Vagina (tissue), 2 donors: ENCODE measurements at places on chromosomes 11 and 22. TPM values are rescaled to one million over a fixed set of nuclear protein-coding genes. Genes with fewer than 3 reads are reported as not detected.

- H3K4me3 ChIP-seq: no peak overlapping the region
- DNase-seq: no peak
- no peaks in the 10 kb centered on the region for H3K36me3 ChIP-seq
These were observed 56.6 kb upstream of the WNT7B start for GRCh38 chr22:46033256-46034200.

DNA sequence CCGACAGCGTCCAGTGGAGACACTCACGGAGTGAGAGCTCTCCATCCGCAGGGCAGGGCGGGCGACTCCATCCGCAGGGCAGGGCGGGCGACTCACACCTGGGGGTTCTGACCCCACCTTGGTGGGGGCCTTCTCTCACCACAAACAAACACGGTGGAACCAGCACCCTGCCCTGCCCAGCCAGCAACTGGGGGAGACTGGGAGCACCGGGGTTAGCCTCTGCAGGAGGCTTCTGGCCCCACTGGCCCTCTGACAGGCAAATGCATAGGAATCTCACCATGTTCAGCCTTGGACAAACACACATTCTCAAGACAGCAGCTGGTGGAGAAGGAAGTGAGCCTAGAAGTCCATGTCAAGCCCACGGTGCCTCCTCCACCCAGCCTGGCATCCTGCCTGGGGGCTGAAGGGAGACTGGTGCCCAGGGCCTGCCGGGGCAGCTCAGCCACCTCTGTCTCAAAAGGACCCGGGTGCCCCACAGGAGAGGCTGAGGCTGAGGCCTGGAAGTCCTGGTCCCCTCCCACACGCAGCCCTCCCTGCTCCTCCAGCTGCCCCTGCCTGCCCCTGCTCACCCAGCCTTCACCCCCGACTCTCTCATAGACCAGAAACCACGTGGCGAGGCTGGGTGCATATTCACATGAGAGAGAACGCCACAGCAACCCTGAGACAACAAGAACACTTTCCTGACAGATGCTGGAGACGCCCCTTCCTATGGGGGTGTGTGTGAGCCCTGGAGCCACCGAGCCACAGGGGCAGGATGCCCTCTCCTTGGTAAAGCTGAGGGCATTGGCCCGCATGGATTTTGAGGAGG is 98.4 kb upstream of the B3GAT1 start:
- H3K36me3 ChIP-seq: no peaks in the 10 kb centered on the region
- no peak overlapping the region for H3K27ac ChIP-seq
- H3K27me3 ChIP-seq: no peaks in the 10 kb centered on the region

DNA sequence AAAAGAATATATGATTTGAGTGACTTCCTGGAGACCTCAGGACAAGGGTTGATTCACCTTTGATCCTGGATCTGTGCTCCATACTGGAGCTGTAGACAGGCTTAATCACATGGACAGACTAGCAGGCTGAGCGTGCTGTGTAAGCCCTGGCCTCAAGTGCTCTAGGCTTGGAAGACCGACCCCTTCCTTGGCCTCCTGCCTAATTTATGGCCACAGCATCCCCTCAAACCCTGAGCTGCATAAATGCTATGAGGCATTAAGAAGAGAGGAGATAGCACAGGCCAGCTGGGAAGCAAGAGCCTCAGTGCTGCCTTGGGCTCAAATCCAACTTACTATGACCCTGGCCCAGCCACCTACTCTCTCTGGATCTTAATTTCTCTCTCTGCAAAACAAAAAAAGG is 385.1 kb downstream of the BUD13 start:
- DNase-seq: no peak
- no peak overlapping the region for H3K27ac ChIP-seq
- no peaks in the 10 kb centered on the region for H3K36me3 ChIP-seq
- no peak overlapping the region for H3K4me3 ChIP-seq
- H3K4me1 ChIP-seq: no peaks in the 10 kb centered on the region

DNA sequence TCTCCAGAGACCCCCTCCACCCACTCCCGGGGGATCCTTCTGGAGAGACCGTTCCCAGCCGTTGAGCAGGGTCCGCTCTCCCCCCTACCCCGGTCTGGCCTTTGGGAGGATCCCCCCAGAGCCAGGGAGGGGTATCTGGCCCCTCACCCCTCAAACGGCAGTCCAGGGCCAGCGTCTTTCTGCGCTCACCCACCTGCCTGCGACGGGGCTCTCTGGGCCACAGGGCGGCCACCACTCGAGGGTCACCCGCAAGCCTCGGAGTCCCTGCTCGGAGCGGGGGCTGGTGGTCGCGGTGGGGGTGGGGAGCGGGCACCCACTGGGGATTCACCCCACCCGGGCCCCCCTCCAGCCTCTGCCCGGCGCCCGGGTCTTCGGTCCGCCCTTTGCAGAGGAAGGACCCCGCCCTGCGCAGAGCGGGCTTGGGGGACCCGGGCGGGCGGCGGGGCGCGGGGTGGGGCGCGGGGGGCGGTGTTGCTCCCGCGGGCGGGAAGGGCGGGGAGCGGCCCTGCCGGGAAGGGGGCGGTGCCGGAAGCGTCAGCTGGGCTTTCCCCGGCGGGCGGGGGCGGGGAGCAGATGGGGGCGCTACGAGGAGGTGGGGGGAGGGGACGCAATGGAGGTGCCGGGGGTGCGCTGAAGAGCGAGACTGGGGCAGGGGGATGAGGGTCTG is 16.6 kb downstream of the CRELD2 start:
- no peaks in the 10 kb centered on the region for H3K36me3 ChIP-seq
- H3K27ac ChIP-seq: peak overlapping the region; percentile 98
- no peak for DNase-seq
- H3K4me1 ChIP-seq: peaks cover 66% of the 10 kb centered on the region

RTL10 gene
- total RNA-seq: 21.4 TPM

DNA sequence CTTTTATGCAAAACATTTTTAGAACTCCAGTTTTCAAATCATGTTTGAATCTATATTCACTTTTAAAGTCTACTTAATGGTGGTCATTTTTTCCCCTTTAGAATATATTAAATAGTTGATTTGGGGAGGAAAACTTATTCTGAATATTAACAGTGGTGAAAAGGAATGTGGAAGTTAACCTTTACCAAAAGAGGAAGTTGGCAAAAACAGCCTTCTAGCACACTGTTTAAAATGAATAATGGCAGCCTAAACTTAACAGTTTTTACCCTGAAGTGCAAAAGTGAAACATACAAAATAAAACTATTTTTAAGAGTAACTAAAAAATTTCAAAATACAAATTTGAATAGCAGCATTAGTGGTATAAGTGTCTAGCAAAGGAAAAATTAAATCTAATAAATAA is 86.4 kb downstream of the GRK3 start:
- no peaks in the 10 kb centered on the region for H3K36me3 ChIP-seq
- H3K27me3 ChIP-seq: no peaks in the 10 kb centered on the region
- no peaks in the 10 kb centered on the region for H3K4me1 ChIP-seq
- no peak overlapping the region for H3K27ac ChIP-seq

- no peak overlapping the region for H3K27ac ChIP-seq
- no peaks in the 10 kb centered on the region for H3K4me1 ChIP-seq
- no peak overlapping the region for H3K4me3 ChIP-seq
These were observed 54.7 kb downstream of the MYEOV start for GRCh38 chr11:69348414-69349235.

DNA sequence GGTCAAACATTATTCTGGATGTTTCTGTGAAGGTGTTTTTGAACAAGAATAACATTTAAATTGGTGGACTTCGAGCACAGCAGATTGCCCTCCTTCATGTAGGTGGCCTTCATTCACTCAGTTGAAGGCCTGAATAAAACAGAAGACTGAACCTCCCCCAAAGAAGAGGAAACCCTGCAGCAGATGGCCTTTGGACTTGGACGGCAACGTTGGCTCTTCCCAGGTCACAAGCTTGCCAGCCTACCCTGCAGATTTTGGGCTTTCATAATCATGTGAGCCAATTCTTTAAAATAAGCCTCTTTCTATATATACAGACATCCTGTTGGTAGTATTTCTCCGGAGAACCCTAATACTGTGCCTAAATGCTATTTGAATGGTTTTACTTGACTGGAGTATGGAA is 432.2 kb upstream of the NARS2 start:
- H3K27me3 ChIP-seq: no peaks in the 10 kb centered on the region
- H3K4me3 ChIP-seq: no peak overlapping the region
- no peaks in the 10 kb centered on the region for H3K36me3 ChIP-seq
- no peaks in the 10 kb centered on the region for H3K4me1 ChIP-seq
- peak; percentile 34 for DNase-seq

DNA sequence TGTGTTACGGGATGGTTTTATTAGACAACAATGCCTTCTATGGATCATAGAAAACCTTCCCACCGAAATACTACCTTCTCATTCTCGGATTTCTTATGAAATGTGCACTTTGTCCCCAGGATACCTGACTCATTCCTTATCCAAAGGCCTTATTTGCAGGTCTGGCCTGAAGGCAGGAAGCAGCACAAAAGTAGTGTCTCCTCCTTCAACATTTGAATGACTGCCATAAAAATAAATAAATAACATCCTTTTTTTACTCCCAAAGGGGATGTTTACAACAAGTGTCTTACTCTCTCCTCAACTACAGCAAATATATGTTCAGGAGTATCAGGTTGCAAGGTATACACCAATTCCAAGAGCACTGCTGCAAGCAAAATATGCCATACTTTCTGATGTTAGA is 41.6 kb upstream of the PAK1 start:
- no peaks in the 10 kb centered on the region for H3K36me3 ChIP-seq
- H3K27me3 ChIP-seq: no peaks in the 10 kb centered on the region
- H3K4me3 ChIP-seq: no peak overlapping the region
- H3K27ac ChIP-seq: no peak overlapping the region
- DNase-seq: no peak
- no peaks in the 10 kb centered on the region for H3K4me1 ChIP-seq

DNA sequence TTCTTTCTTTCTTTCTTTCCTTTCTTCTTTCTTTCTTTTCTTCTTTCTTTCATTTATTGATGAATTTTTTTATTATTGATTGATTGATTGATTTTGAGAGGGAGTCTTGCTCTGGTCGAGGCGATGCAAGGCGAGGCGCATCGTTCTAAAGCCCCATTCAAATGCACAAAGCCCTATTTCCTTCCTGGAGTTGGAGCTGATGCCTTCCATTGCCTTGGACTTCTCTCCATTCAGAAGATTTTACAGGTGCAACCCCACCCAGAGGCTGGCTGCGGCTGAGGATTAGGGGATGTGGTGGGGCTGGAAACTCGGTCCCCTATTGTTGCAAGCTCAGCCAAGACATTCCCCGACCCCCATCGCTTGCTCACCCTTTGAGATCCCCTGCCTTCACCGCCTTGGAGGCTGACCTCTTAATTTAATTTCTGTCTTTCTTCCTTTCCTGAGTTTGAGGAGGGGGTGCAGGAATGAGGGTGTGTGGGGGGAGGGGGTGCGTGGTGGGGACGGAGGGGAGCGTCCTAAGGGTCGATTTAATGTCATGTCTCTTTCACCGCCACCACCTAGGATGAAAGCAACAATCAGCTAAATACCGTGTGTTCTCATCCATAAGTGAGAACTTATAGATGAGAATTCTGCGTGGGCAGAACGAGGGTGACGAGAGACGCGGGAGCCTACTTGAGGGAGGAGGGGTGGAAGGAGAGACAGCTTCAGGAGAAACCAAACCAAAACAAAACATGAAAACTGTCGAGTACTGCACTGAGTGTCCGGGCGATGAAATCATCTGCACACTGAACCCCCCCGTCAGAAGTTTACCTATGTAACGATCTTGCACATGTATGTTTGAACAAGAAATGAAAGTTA is 3913.9 kb upstream of the OR11H1 start:
- H3K36me3 ChIP-seq: no peaks in the 10 kb centered on the region
- peak; percentile 72 for DNase-seq
- no peaks in the 10 kb centered on the region for H3K4me1 ChIP-seq
- no peaks in the 10 kb centered on the region for H3K27me3 ChIP-seq
- no peak overlapping the region for H3K27ac ChIP-seq
- H3K4me3 ChIP-seq: no peak overlapping the region

VPREB3 gene
- total RNA-seq: not detected

DNA sequence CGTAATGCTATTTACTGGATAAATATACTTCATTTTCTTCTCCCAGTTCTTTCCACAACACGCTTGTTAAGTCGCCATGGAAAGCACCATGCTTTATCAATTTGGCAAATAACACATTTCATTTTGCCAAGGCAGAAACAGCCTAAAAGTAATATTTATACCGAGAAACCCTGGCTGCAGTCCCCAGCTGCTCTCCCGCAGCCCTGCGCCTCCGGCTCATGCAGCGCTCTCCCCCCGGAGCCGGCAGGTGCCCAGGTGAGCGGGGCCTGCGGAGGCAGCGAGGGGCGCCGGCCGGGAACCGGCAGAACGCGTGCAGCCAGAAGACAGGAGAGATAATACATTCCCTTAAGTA is 681 bp upstream of the ARHGEF12 start:
- H3K4me3 ChIP-seq: peak overlapping the region; percentile 94
- peak overlapping the region; percentile 98 for H3K27ac ChIP-seq
- H3K36me3 ChIP-seq: no peaks in the 10 kb centered on the region
- H3K4me1 ChIP-seq: peaks cover 57% of the 10 kb centered on the region

CDHR5 gene
- total RNA-seq: not detected

ATXN10 gene
- total RNA-seq: 116 TPM

MOV10L1 gene
- 0.98 TPM for total RNA-seq

CLTCL1 gene
- 5.4 TPM for total RNA-seq

GRCh38 chr11:67277231-67277961 is 11.1 kb downstream of the GRK2 start:
- no peaks in the 10 kb centered on the region for H3K36me3 ChIP-seq
- DNase-seq: no peak
- no peaks in the 10 kb centered on the region for H3K27me3 ChIP-seq
- H3K4me3 ChIP-seq: peak overlapping the region; percentile 34

EHF gene
- total RNA-seq: 121 TPM

DNA sequence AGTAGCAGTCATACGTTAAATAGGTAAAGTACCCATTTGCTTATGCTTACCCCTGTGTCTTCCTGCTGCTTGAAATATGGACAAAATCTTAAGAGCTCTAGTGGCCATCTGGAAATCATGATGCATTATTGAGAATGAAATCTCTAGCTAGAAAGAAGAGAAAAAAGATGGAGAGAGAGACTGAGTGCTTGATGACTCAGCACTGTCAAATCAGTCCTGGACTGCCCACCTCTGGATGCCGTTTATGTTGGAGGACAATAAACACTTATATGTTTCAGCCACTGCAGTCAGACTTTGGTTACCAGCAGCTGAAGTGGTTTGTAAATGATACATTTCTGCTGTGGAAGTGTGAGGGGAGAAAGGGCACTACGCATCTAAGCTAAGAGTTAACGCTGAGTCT is 3.6 kb downstream of the OR8B4 start:
- no peak overlapping the region for H3K27ac ChIP-seq
- H3K27me3 ChIP-seq: no peaks in the 10 kb centered on the region
- H3K36me3 ChIP-seq: no peaks in the 10 kb centered on the region
- no peaks in the 10 kb centered on the region for H3K4me1 ChIP-seq

GRCh38 chr11:61671527-61671926 is 8.7 kb upstream of the DAGLA start:
- no peaks in the 10 kb centered on the region for H3K27me3 ChIP-seq
- H3K36me3 ChIP-seq: no peaks in the 10 kb centered on the region
- no peak overlapping the region for H3K4me3 ChIP-seq
- DNase-seq: no peak
- H3K4me1 ChIP-seq: no peaks in the 10 kb centered on the region
- no peak overlapping the region for H3K27ac ChIP-seq

- H3K27me3 ChIP-seq: no peaks in the 10 kb centered on the region
- H3K27ac ChIP-seq: no peak overlapping the region
- H3K4me3 ChIP-seq: no peak overlapping the region
These were observed 22.6 kb upstream of the IRAG1 start for GRCh38 chr11:10716122-10716521.

CRYAB gene
- 161 TPM for total RNA-seq

- no peak overlapping the region for H3K4me3 ChIP-seq
- no peaks in the 10 kb centered on the region for H3K36me3 ChIP-seq
- no peak for DNase-seq
- no peaks in the 10 kb centered on the region for H3K4me1 ChIP-seq
These were observed 3.3 kb downstream of the SPI1 start for GRCh38 chr11:47375020-47375419.

- no peaks in the 10 kb centered on the region for H3K36me3 ChIP-seq
- no peak for DNase-seq
- H3K27me3 ChIP-seq: no peaks in the 10 kb centered on the region
- no peak overlapping the region for H3K4me3 ChIP-seq
These were observed 4.2 kb upstream of the SYN3 start for GRCh38 chr22:33062361-33062760.
